ENCODE measurements at places on chromosomes 5 and 9.

- DNase-seq = no peak
Observed at GRCh38 chr5:179802950-179803562, 3.6 kb downstream of the MGAT4B start.

- DNase-seq = no peak
Observed at GRCh38 chr9:114178756-114179450, 23.6 kb downstream of the COL27A1 start.

DNA sequence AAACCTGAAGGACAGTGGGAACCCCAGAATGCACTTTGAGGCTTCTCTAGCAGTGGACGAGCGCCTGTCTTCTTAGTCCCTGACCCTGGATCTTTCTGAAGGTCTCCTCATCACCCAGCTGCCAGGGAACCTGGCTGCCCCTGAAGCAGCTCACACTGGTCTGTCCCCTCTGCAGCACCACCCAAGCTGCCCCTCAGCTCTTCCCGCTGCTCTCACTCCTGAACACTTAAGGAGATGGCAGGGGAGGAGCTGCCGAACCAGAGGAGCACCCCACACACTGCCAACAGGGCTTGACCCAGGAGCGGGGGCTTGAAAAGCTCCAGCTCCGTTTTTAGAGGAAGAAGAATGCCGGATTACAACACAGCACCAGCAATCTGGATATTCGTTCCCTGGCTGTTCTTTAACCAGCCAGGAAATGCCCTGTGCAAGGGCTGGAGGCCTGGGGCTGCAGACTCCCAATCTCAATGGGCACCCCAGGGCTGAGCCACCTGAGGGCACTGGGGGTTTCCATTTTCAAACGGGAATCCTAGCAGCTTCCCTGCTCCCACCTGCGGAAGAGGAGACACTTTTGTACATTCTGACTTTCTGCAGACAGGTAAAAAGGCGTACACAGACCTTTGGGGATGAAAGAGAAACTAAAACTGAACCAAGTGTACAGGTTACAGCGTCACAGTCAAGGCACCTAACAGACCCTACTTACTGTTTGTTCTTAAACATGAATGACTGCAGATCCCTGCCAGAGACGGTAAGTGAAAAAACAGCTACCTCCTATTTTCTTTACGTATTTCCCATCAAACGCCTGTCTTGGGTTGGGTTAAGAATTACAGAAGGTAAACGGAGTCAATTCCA, 36.3 kb downstream of the GOLM1 start:
- DNase-seq = no peak

DNA sequence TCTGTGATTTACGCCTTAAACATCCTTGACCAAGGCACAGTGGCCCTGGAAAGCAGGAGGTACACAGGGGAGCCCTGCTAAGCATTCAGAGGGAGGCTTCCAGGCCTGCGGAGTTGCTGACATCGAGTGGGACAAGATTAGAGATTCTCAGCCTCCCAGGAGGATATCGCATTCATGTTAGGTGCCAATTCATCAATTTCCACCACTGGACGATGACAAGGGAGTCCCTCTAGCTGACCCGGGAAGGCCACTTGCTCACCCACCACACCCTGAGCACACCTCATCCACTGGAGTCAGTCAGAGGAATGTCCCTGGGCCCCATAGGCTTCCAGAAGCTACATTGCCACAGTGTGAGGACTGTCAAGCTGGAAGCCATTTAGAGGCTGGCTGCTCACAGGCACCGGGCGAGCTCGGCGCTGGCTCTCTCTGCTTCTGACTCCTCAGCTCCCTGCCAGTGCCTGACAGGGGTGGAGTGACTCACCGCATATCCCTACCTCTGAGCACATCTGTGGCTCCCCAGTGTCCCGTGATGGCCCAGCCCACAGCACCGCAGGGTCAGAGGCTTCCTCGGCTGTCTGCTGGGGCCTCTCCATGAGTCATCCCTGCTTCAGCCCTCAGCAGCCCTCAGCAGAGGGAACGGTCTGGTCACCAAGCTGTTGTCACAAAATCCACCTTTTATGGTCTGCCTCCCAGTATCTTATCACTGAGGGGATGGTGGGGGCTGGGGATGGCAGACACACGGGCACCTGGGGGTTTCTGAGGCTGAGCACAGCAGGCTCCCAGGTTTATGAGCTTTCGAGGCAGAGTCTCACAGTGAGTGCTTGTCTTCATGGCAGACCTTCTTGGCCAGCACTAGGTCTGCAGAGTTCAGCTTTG, 117.5 kb downstream of the ZNF608 start:
- DNase-seq = no peak

- no peak for DNase-seq
Observed at GRCh38 chr5:178211095-178212048, 7.0 kb downstream of the HNRNPAB start.

- no peak for DNase-seq
Observed at GRCh38 chr9:95102001-95102433, 215.5 kb downstream of the FANCC start.

DNA sequence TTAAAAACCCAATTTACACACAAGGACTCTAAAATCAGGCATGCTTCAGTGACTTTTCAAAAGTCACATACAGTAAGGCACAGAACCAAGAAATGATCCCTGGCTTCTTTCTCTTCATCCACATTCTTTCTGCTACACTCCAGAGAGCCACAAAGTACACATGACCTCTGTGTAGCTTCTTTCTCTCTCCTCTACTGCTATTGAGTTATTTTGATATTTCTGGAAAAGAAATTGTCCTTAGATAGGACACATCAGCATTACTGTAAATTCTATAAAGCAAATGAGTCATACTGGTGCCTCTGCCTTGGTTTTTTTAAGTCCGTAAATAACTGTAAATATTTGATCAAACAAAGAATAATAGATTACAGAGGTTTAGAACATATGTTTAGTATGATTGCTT, 96.3 kb downstream of the KIAA0825 start:
- DNase-seq = no peak

DNA sequence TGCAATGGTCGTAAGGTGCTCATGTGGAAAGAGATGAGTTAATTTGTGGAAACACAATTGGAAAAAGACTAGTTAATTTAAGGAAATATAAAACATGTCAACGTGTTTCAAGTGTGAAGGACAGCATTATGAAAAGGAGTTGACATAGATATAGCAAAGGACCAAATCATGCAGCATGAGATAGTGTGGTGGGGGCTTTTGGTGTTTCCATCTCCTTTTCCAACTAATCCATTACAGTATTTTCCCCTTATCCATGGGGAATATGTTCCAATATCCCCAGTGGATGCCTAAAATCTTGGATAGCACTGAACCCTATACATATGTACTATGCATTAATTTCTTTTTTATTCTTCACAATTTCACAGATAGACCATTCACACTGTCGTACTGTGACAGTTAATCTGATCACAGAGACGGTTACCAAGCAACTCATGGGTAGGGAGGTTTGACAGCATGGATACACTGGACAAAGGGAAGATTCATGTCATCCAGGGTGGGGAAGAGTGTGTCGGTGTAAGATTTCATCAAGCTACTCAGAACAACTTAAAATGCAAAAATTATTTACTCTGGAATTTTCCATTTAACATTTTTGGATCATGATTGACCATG, 238.6 kb downstream of the CDH12 start:
- no peak for DNase-seq

DNA sequence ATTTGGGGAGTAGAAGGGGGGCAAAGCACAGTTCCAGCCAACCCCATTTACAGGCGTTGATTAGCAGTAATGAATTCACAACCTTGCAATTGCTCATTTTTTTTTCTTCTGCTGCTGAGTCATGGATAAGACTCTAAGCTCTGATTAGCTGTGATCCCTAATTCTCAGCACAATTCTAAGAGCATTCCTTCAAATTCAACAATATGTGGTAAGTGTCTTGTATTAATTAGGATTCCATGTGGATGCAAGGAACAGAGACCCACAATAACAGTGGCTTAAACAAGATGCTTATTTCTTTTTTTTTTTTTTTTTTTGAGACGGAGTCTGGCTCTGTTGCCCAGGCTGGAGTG, 133.4 kb downstream of the PALM2AKAP2 start:
- DNase-seq = no peak

DNA sequence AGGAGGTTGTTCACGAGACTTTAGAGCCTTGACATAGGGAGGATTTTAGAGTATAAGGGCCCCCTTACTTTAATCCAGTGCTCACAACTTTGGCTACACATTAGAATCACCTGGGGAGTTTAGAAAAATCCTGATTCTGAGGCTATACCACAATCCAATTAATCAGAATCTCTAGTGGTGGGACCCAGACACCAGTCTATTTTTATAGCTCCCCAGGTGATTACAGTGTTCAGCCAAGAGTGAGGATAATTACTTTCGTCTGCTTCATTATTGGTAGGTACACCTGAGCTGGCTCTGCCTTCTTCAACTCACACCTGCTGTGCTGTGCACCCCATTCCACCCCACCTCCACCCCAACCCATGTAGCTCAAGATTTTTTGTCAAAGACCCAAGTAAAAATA, 141.3 kb upstream of the EPB41L4A start:
- peak; percentile 52 for DNase-seq

- no peak for DNase-seq
Observed at GRCh38 chr5:52846182-52846842, 58.6 kb downstream of the ITGA1 start.

DNA sequence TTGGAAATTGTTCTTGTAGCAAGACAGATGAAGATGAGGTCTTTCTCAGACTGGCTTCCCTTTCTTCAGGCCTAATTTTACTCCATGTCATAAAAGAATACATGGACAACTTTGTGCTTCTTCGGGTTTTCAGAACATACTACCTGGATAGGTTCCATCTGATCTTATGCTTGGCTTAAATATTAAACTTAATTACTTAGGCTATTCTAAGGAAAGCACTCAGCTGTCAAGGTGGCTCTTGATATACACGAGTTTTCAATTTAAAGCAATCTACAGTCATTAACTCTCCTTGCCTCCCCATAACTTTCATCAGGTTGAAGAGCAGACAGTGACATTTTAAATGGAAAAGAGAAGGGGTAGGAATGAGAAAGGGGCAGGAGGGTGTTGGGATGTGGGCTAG, 9.5 kb upstream of the PPP3R2 start:
- DNase-seq = no peak

DNA sequence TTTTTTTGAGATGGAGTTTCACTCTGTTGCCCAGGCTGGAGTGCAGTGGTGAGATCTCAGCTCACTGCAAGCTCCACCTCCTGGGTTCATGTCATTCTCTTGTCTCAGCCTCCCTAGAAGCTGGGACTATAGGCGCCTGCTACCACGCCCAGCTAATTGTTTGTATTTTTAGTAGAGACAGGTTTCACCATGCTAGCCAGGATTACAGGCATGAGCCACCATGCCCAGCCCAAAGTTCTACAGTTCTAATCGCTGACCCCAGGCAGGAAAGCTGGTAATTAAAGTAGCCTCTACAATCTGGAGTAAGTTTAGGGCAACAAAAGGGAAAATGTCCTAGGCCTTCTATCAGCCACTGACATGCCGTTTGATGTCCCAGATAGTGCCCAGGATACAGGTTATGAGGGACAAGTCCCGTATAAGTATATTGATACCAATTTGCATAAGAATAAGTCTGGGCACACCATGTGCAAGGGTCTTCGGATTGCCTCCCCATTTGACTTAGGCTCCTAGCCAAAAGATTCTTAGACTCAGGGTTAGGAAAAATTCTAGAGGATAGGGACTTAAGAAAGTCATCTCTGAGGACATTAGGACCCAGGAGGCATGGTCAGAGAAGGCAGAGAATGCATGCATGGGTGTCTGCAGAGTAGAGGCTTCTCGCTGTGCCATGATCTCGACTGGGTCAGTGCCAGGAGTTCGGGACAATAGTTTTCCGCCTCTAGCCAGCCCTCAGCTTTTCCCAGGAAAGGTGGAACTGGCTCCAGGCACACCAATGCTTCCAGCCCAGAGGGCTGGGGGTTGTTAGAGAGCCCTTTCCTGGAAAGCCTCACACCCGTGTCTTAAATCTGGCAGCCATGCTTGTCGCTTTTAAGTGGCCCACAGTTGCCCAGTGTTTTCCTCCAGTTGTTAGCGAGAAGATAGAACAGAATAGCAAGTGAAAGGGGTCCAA, 1111.1 kb downstream of the TAF11L14 start:
- no peak for DNase-seq

GRCh38 chr5:160800375-160801275, 51.4 kb downstream of the ATP10B start:
- no peak for DNase-seq

- no peak for DNase-seq
Observed at GRCh38 chr5:133851521-133851920, 116.9 kb downstream of the C5orf15 start.

- peak; percentile 9 for DNase-seq
Observed at GRCh38 chr9:129458663-129459546, 162.0 kb downstream of the C9orf50 start.

- DNase-seq = no peak
Observed at GRCh38 chr9:95067897-95068296, 249.6 kb downstream of the FANCC start.

DNA sequence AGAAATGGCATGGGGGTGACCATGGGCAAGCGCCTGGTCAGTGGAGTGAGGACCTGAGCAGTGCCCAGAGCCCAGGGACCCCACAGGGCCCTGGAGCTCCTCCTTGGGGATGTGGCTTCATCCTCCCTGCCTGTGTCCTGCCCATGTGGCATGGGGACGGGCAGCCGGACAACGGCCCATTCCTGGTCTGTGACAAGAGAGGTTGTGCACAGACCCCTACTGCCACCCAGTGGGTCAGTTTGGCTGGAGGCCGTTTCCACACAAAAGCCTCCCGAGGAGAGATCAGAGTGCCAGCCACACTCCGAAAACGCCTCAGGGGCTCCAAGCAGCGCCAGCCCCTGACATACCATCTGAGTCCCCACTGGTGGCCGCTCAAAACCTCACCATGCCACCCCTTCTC, 19.8 kb downstream of the SLC6A18 start:
- DNase-seq = no peak

- no peak for DNase-seq
Observed at GRCh38 chr9:72255569-72255968, 106.3 kb downstream of the GDA start.

DNA sequence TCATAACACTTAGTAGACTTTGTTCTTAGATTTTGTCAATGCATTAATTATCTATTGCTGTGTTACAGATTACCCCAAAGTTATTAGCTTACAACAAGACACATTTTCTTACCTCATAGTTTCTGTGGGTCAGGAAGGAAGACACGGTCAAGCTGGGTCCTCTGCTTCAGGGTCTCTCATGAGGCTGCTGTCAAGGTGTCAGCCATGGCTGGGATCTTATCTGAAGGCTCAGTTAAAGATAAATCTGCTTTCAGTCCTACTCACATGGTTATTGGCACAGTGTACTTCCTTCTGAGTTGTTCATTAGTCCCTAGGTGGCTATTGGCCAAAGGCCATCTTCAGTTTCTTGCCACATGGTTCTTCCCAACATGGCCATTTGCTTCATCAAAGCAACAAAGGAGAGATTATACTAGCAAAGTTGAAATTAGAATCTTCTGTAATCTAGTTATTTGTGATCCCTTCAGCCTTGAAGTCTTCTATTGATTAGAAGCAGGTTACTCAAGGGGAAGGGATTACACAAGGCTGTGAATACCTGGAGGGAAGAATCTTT, 25.2 kb downstream of the TDRD7 start:
- no peak for DNase-seq

GRCh38 chr9:94668928-94669729, 29.8 kb upstream of the FBP1 start:
- peak; percentile 25 for DNase-seq

All from NCI-H1436 treated with DMSO at 0.1 percent for 48 hours (cell line).